Dermis lymphatic vessel endothelial cell (primary cell): ENCODE measurements at places on chromosomes 11 and 22. TPM values are rescaled to one million over a fixed set of nuclear protein-coding genes. Genes with fewer than 3 reads are reported as not detected.

Gene CNTF
- total RNA-seq = 1.5 and 1.6 TPM in 2 replicates

Gene CERK
- total RNA-seq = 71.0 and 143 TPM in 2 replicates

Gene CHCHD10
- 6.5 and 11.8 TPM in 2 replicates for total RNA-seq

Gene KRTAP5-7
- under 0.01 and 0.11 TPM in 2 replicates for total RNA-seq

Gene GNG3
- not detected in 2 replicates for total RNA-seq

Gene TRIM22
- total RNA-seq = 30.5 and 46.6 TPM in 2 replicates

Gene KRTAP5-11
- not detected in 2 replicates for total RNA-seq

Gene NFRKB
- 13.5 and 20.7 TPM in 2 replicates for total RNA-seq

Gene PGA4
- not detected in 2 replicates for total RNA-seq

Gene BCO2
- 0.52 and 1.1 TPM in 2 replicates for total RNA-seq

Gene PDHX
- total RNA-seq = 15.6 and 18.8 TPM in 2 replicates

Gene CEP126
- total RNA-seq = 0.43 and 2.1 TPM in 2 replicates

Gene CCDC87
- 0.11 and 0.17 TPM in 2 replicates for total RNA-seq

Gene NCF4
- total RNA-seq = not detected in 2 replicates
